D721Med (cell line): ENCODE measurements at places on chromosomes 5 and 9.

- no peak for DNase-seq
These were observed 1.2 kb downstream of the GRIN3A start for GRCh38 chr9:101737165-101737704.

GRCh38 chr9:90285946-90286345 lies 356.7 kb downstream of the DIRAS2 start:
- no peak for DNase-seq

DNA sequence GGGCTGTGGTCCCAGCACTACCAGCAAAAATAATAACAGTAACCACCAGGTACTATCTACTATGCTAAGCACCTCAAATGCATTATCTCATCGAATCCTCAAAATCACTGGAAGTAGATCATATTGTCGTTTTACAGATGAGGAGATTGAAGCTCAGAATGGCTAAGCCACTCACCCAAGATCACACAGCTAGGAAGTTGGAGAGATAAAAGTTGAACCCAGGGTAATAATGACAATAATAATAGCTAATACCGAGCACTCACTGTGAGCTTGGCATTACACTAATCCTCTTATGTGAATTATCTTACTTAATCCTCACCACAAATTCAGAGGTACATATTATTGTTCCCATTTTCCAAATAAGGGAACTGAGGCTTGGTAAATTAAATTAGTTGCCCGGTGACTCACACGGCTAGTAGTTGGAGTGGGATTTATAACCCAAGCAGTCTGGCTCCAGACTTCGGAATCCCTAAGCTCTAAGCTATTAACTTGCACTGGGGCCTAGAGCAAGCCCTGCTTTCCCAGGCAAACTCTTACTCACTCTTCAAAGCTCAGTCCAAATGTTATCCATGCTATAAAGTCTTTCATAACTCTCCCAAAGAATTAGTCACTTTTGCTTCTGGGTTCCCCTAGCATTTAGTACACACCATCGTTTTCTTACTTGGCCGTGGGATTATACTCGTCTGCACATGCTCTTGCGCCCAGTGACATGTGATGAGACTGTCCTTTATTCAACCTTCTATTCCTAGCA lies 3.8 kb downstream of the ARSI start:
- peak; percentile 68 for DNase-seq

- no peak for DNase-seq
These were observed 2.5 kb downstream of the SREK1IP1 start for GRCh38 chr5:64765804-64766504.

GRCh38 chr5:153742060-153742459 lies 251.6 kb downstream of the GRIA1 start:
- no peak for DNase-seq

DNA sequence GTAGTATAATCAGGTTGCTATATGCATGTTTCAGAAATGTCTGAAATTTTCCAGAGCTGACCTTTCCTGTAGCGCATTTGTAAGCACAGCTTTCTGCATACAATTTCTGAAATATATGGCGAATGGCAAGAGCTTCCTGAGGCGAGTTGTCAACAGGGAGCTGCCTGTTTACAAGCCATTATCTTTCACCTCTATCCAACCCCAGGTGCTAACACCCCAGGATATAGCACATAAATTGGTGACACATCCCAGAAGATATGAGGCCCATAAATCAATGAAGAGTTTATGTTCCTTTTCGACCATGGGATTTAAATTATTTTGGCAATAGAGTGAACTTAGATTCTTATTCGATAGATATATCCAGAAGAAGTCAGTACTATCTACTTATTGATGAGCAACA lies 379.8 kb downstream of the KDM4C start:
- no peak for DNase-seq

DNA sequence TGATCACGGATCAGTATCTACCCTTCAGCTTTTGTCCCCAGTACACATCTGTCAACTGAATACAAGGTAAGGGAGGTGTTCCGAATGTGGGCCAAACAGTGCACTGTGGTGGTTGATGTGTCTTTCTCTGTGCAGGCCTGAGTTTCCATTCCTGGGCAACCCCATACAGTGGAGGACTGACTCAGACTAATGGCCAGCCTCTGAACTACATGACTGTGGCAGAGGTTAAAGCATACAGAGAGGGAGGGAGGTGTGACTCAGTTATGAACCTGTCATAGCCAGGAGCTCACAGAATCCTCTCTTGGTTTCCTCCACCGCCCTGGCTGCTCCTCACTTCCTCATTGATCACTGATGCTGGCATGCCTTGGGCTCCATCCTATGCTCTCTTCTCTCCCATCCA lies 136.4 kb upstream of the TAS2R1 start:
- DNase-seq: no peak

DNA sequence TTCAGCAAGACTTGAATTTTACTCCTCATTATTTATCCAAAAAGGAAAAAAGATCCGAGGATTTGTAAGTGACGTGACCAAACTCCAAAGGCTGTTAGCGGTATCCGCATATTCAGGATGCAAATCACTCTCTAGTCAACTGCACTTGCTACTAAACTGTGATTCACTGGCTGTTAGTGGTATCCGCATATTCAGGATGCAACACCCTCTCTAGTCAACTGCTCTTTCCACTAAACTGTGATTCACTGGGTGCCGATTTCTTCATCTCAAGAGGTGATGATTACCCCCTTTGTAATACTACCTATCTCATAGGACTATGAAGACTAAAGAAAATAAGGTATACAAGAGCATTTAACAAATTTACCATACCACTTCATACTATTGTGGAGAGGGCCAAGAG lies 5.7 kb downstream of the MAPKAP1 start:
- no peak for DNase-seq

- no peak for DNase-seq
These were observed 337.3 kb upstream of the RFX3 start for GRCh38 chr9:3863111-3863528.

DNA sequence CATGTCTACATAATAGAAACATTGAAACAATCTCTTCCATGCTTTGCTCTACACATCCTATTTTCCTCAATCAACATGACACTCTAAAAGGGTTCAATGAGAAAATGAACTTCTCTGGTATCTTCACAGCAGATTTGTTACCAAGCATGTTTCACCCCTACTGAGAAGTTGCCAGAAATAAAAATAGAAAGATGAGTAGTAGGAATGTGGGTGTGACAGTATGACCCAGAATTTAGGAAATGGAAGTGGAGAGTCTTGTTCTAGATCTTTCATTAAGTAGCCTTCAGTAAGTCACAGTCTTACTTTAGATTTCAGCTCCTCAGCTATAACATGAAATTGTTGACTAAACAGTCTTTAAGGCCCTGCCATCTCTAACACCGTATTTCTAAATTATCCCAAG lies 581.8 kb downstream of the EFNA5 start:
- no peak for DNase-seq

DNA sequence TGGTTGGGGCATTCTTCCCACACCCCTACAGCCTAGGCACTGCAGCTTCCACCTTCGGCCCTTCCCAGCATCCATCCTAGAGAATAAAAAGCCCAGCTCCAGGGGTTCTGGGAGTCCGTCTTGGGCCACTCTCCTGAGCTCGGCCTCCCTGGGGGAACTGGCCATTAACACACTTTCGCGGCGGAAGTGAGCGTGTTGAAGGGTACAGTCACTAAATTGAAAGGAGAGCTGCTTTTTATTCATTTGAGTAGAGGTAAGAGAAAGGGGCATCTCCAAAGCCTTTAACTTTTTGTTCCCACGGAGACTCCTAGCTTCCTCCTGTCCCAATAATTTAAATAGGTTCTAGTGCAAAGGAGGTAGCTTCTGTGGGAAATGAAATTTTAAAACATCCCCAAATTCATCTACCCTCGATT lies 31.0 kb upstream of the NFIB start:
- no peak for DNase-seq
